ENCODE measurements at places on chromosomes 11 and 22.

GRCh38 chr11:5736396-5736795, at the start of gene OR56B1:
Gene OR56B1, plus strand, starts transcription at chr11:5736448. Its CDS starts 69 bp downstream, at chr11:5736517.
- H3K4me3 ChIP-seq = no peak within 1 kb of the TSS
- no peaks in the 10 kb centered on the region for H3K36me3 ChIP-seq
- no peak for DNase-seq
- H3K4me1 ChIP-seq = no peaks in the 10 kb centered on the region

- no peak overlapping the region for H3K4me3 ChIP-seq
- peak overlapping the region; percentile 64 for H3K27ac ChIP-seq
- no peaks in the 10 kb centered on the region for H3K27me3 ChIP-seq
- DNase-seq = no peak
- H3K4me1 ChIP-seq = peaks cover 34% of the 10 kb centered on the region
- no peaks in the 10 kb centered on the region for H3K36me3 ChIP-seq
These were observed 51.6 kb downstream of the LGR4 start for GRCh38 chr11:27420722-27421572.

DNA sequence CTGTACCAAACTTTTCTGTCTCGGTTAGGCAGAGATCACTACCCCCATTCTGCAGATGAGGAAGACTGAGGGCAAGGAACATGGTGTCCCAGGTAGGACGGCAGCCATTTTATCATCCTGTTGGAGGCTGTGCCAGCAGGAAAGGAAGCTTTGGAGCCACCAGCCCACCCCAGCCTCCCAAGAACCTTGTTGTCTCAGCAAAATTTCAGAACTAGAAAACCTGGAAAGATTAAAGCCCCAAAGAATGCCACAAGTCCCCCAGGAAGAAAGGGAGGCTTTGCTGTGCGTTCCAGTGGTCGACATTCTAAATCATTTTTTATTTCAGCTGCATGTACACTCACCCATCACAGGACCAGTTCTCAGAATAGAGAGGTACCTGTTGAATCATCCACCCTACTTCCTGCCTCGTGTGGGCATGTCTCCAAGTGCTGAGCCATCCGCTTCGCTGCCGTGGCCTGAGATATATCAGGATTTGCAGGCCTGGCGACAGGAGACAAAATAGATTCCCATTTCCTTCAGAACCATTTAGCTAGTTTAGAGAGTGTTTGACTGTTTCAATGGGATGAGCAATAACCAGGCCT, 13.0 kb upstream of the EIF3D start:
- no peak overlapping the region for H3K4me3 ChIP-seq
- H3K4me1 ChIP-seq = peaks cover 8% of the 10 kb centered on the region
- no peaks in the 10 kb centered on the region for H3K27me3 ChIP-seq
- no peak for DNase-seq

GRCh38 chr11:113689768-113690618, 16.1 kb downstream of the TMPRSS5 start:
- H3K4me3 ChIP-seq = no peak overlapping the region
- H3K36me3 ChIP-seq = peaks cover 2% of the 10 kb centered on the region
- peak overlapping the region; percentile 85 for H3K27ac ChIP-seq
- H3K4me1 ChIP-seq = peaks cover 14% of the 10 kb centered on the region
- DNase-seq = no peak
- no peaks in the 10 kb centered on the region for H3K27me3 ChIP-seq

GRCh38 chr11:96393753-96394348, 4.0 kb downstream of the JRKL start:
- no peaks in the 10 kb centered on the region for H3K36me3 ChIP-seq
- H3K27me3 ChIP-seq = no peaks in the 10 kb centered on the region
- H3K4me3 ChIP-seq = no peak overlapping the region
- no peak for DNase-seq
- H3K27ac ChIP-seq = no peak overlapping the region
- peaks cover 21% of the 10 kb centered on the region for H3K4me1 ChIP-seq

- no peaks in the 10 kb centered on the region for H3K4me1 ChIP-seq
- no peak for DNase-seq
- H3K27me3 ChIP-seq = no peaks in the 10 kb centered on the region
- H3K27ac ChIP-seq = no peak overlapping the region
- H3K4me3 ChIP-seq = no peak overlapping the region
- H3K36me3 ChIP-seq = no peaks in the 10 kb centered on the region
These were observed 17.2 kb downstream of the CD6 start for GRCh38 chr11:60988658-60989057.

DNA sequence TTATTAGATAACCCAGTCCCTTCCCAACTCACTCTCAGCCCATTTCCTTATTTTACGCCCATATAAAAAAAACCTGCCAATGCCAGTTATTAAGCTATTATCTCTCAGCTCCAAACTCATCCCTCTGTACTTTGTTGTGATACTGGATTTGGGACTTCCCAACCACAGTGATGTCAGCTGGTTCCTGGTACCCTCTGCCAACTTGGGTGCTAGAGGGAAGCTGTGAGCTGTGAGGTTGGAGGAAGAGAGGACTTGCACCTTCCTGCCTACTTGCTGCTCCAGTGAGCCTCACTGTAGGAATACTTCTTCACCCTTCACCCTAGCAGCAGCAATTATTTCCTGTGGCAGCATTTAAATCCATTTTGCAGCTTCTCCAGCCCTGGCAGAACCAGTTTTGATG, 19.2 kb upstream of the CSF2RB start:
- no peak overlapping the region for H3K27ac ChIP-seq
- no peak overlapping the region for H3K4me3 ChIP-seq
- DNase-seq = no peak

GRCh38 chr11:47204637-47204989, 10.2 kb upstream of the DDB2 start:
- H3K27ac ChIP-seq = no peak overlapping the region
- no peaks in the 10 kb centered on the region for H3K36me3 ChIP-seq
- no peak for DNase-seq
- H3K4me3 ChIP-seq = no peak overlapping the region
- no peaks in the 10 kb centered on the region for H3K27me3 ChIP-seq
- H3K4me1 ChIP-seq = peaks cover 13% of the 10 kb centered on the region

- no peaks in the 10 kb centered on the region for H3K27me3 ChIP-seq
- no peak overlapping the region for H3K27ac ChIP-seq
- no peak overlapping the region for H3K4me3 ChIP-seq
- no peaks in the 10 kb centered on the region for H3K36me3 ChIP-seq
- H3K4me1 ChIP-seq = no peaks in the 10 kb centered on the region
- no peak for DNase-seq
These were observed 56.5 kb upstream of the BLID start for GRCh38 chr11:122172352-122173073.

- peak overlapping the region; percentile 29 for H3K27ac ChIP-seq
- DNase-seq = peak; percentile 44
These were observed 75.3 kb downstream of the C22orf31 start for GRCh38 chr22:28986366-28986765.

- DNase-seq = no peak
- no peak overlapping the region for H3K4me3 ChIP-seq
- H3K36me3 ChIP-seq = no peaks in the 10 kb centered on the region
- H3K4me1 ChIP-seq = no peaks in the 10 kb centered on the region
These were observed 112.4 kb downstream of the LDLRAD3 start for GRCh38 chr11:36056160-36056751.

Data from Caco-2 (cell line).